ENCODE measurements at places on chromosomes 2 and 18.

- DNase-seq: no peak
Observed at GRCh38 chr2:53516650-53517049, 251.0 kb upstream of the CHAC2 start.

DNA sequence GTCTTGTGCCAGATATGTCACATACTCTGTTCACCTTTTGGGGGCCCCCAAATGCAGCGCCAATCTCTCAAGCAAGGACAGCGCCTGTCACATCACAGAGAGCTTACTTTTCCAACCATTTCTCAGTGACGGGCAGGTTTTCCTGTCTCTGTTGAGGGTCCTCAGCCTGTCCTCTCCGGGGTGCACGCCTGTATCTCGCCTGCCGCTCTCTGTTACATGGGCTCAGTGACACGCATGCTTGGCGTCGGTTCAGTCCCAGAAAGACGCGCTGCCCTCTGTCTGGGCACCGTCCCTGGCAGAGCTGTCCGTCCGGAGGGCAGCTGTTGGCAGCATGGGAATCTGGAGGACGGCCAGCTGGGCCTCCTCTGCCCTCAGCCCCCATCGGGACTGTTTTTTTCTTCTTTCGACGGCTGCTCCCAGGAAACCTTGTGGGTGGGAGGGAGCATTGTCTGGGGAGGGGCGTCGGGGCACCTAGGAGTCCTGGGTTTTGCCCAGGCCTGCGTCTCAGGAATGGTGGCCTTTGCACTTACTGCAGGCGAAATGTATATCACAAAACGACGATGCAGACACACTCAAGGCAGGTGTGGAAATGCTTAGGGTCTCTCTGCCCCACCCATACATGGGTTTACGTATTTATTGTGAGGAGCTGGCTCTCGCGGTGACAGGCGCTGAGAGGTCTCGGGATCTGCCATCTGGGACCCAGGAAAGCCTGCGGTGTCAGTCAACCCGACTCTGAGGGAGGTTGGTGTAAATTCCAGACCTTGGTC is 30.9 kb downstream of the RTP5 start:
- no peak for DNase-seq

- DNase-seq: no peak
Observed at GRCh38 chr18:47285456-47285855, 34.0 kb upstream of the SKOR2 start.

- DNase-seq: no peak
Observed at GRCh38 chr2:3594493-3595281, at the start of gene COLEC11. TSS of gene COLEC11 (plus strand) at chr2:3595112. CDS start at chr2:3604341, 9,229 bp downstream.

DNA sequence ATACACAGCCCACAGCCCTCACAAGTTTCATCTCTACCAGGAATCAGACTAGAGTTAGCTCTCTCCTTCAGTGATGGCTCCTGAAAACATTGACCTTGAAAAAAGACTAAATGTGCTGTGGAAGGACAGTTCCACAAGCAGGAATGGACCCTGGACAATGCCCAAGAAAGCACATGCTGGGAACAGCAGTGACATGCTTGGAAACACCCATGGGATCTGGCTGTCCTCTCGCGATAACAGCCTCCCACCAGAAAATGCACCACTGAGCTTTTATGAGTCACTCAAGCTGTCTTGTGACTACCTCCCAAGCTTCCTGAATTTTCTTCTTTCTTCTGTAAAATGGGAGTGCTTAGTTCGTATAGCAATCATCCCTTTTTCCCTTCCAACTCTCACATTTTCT is 269.2 kb downstream of the LRATD1 start:
- DNase-seq: no peak

- DNase-seq: no peak
Observed at GRCh38 chr2:106284255-106284654, 90.2 kb upstream of the UXS1 start.

DNA sequence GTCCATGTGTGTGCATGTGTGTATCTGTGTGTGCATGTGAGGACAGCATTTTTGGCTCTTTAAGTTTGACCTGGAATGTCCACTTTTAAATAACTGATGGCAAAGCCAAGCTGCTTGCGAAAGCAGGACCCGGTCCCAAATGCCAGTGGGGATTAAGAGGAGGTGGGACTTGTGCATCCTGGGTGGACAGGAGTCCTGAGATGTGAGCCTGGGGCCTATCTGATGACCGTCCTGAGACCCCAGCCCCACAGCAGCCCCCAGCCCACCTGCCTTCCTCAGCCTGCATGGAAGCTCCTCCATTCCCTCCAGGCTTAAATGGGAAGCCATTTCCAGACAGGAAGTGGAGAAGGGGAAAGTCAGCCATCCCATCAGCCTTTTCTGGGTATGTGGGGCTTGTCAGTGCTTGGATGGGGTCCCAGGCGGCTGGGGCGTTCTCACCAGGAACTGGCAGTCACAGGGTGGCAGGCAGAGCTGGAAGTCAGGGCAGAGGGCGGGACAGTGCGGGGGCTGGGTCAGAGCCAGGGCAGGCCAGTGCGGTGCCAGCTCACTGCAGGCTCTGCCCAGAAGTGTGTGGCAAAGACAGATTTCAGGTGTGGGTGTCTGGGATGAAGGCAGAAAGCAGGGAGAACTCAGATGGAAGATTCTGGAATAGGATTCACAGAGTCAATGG is 117.8 kb downstream of the ACKR3 start:
- DNase-seq: no peak

DNA sequence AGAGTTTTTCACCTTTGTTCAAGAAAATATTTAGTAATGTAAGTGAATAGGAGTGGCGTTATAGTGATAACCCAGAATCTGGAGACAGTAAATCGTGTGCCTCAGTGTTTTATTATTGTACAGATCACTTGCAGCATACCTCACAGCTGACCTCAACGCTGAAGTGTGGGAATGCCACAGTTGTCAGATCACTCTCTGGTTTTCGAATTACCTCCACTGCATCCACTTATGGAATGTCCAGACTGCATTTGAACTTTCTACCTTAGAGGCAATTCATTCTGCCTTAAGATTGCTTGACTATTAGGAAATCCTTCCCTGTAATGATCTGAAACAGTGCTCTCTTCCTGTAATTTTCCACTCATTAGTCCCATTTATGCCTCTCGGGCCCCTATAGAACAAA is 164.5 kb upstream of the ALPP start:
- no peak for DNase-seq
